AG10803 (cell line): ENCODE measurements at places on chromosomes 11 and 22.

- peak; percentile 58 for DNase-seq
Observed at GRCh38 chr22:42841444-42841843, 15.6 kb downstream of the ARFGAP3 start.

DNA sequence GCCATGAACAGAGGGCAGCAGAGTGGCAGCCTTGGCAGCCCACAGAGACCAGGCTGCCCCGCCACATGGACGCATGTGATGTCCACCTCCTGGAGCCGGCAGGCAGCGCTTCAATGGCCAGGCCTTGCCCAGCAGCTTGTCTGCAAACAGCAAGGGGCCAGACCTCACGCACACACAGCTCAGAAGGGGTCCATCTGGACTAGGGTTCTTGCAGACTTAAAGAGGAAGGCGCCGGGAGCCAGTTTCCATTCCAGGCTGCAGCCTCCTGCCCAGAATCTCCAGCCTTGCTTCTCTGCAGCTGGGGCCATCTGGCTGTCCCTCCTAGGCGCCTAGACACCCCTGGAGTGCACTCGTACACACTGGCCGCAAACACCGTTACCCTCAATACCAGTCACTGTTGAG is 91.9 kb upstream of the TMEM45B start:
- DNase-seq: no peak

DNA sequence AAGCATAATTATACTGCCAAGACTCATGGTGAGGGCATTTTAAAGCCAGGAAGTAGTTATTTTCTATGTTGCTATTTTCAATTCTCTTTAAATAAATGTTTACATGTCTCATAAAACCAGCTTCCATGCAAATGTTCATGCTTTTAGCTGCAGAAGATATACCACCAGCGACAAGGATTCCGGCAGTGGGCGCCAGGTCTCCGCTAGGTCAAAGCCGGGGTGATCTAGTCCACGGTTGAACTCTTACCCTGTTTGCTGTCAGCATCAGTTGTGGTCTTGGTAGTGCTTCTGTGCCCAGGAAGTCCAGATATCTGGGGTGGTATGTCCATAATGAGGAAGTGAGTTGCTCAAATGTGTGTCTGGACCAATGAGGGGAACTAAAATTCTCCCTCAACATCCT is 265.7 kb downstream of the BRD1 start:
- no peak for DNase-seq

GRCh38 chr22:36010882-36011281 is 17.7 kb downstream of the RBFOX2 start:
- peak; percentile 87 for DNase-seq

DNA sequence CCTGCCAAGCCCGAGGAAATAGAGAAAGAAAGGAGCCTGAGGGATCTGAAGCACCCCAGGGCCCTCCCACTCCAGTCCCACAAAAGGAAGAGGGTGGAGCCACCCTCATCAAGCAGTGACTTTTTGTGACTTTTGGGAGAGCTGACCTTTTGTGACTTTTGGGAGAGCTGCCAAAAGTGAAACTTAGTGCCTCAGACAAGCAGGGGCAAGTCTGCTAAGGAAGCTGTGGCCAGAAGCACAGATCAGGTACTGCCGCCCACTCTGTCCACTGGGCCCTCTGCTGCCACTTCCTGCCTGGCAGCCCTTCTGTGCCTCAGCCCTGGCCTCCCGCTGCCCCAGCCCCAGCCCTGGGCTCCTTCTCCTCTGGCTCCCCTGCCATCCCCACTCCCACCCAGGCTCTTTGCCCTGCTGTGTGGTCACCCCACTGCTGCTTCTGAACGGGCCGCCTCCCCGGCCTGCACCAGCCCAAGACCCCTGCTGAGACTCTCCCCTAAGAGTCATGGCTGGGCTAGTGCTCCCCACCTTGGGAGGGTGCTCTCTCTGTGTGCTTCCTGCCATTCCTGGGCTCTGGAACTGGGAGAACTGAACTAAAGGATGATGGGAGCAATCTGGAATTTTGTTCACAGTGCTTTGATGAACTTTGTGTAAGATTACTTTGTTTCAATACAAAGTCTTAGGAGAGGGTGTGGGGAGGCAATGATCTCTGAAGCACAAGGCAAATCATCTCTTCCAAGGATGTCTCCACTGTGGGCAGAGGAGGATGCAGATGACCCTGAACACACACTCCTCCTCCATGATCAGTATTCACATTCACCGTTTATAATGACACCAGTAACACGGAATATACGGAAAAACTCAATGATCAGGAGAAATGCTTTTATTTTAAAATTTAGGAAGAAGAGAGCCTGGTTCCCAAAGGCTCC is at the start of gene APOBEC3H:
Gene APOBEC3H, plus strand, starts transcription at position 147 of the 923 bp plus-strand sequence. CDS start 3,035 bp downstream, outside the sequence.
- no peak for DNase-seq

DNA sequence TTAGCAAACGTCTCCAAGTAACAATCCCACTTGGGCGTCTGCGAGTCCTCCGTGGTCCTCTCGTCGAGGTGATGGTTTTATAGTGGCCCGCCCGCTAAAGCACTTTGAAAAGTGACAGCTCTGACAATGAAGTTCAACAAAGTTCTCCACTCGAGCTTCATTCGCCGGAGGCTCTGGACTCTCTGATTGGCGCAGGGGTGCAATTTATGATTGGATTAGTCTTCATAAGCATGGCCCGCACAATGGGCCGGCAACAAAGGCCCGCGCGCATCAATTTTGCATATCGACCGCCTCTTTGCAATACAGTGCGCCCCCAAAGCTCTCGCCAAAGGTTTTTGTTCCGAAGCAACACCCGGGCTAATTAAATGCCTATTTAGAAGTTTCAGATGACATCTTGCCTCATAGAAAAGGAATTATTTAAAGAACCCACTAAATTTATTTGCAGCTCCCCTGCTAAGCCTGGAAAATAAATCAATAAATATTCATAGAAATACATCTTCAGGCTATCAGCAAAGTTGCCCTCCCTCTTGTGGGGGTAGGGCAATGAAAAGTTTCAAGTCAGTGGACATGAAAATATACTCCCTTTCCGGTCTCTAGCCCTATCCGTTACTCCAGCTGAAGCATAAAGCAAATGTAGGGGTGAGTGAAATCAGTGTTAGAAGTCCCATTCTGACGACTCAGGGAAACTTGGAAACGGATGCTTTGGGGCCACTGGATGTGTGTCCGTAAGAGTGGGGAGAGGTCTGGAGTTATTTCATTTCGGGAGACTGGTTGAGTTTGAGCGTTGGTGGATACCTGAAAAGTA is at the start of gene DBX1:
Gene DBX1, minus strand, starts transcription at position 51 of the 805 bp plus-strand sequence. CDS start 151 bp downstream, outside the sequence.
- no peak for DNase-seq

DNA sequence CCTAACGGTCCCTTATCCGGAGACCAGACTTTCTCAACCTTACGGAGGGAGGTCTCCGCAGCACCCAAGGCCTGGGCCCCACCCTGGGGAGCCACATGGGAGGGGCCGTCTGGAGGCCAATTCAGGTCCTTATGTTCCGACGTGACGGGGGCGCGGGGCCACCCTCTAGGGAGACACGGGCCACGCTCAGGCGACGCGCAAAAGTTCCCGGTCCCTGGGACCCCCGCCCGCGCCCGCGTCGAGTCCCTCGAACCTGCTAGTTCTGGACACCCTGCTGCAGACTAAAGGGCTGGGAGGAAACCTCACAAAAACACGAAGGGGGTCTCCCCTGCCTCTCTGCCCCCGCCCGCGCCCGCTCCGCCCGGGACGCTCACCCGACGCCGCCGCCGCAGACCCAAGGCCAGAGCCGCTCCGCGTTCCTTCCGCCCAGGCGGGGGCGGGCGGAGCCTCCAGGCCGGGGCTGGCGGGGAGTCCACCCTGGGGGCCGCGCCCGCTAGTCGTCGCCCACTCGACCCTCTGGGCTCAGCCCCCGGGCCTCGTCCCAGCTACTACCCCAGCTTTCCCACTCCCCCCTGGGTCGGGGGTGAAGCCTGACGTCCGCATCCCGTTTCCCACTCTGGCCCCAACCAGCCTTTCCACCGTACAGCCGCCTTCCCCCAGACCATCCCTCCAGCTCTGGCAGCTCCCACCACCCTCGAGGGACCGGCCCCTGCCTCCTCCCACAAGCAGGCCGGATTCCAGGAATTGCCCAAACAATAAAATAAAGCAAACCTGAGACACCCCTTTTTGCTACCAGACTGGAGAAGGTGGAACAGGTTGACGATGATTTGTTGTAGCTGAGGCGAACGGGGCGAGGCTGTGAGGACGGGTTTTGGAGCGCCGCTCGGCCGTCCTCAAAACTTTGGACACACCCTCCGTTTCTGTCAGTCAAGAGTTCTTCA is 2.7 kb downstream of the RNH1 start:
- peak; percentile 61 for DNase-seq

- DNase-seq: no peak
Observed at GRCh38 chr11:24234822-24235508, 261.9 kb upstream of the LUZP2 start.

DNA sequence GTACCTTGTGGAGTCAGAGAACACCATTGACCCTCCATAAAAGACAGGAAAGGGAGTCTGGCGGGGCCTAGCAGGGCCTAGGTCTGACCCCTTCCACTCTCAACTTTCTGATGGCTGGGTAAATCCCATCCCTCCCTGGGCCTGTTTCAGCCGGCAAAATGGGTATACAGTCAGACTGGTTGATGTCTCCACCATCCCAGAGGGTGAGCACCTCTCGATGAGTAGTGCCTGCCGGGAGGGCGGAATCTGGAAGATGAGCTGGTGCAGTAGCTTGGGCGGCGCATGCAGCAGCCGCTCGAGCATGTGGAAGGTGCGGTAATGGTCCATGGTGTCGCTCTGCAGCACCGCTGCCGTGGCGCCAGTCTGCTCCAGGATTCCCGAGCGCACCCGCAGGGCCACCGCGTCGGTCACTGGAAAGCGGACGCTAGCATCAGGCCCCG is 528 bp downstream of the FIBP start:
- DNase-seq: peak; percentile 40

GRCh38 chr22:37228106-37229011 is 15.7 kb downstream of the RAC2 start:
- DNase-seq: peak; percentile 39

DNA sequence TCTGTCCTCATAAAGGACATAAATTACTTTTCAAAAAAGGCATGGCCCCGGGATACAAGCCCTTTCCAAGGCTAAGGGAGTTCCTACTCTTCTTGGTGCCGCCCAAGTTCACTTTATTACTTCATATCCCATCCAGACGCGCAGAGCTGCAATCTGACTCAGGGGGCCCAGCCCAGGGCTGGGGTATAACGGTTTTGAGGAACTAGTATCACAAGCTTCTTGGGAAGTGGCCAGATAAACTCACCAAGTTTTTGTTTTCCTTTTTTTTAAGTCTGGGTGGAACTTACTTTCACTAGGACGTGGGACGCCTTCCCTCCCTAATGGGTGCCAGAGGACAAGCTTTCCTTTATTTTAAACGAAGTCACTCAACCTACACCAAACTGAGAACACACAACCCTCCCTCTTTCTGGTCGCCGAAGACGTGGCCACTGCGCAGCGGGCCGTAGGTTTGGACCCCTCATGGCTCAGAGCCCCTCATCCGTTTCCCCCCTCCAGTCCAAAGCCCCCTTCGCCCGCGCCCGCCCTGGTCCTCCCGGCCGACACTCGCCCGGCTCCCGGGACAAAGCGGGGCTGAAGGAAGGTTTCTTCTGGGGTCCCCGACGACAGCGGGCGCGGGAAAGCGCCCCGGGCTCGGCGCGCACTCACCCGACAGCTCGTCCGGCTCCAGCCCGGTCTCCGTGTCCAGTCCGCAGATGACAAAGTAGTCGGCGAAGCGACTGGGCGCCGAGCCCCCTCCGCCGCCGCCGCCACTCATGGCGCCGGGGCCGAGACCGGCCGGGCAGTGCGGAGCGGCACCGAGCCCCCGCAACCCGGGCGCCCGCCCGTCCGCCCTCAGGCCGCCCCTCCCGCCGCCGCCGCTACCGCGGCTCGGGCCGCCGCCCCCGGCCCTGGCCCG is 587 bp downstream of the DENND5A start:
- peak; percentile 80 for DNase-seq

- DNase-seq: no peak
Observed at GRCh38 chr11:27004103-27004502, 10.2 kb downstream of the FIBIN start.

DNA sequence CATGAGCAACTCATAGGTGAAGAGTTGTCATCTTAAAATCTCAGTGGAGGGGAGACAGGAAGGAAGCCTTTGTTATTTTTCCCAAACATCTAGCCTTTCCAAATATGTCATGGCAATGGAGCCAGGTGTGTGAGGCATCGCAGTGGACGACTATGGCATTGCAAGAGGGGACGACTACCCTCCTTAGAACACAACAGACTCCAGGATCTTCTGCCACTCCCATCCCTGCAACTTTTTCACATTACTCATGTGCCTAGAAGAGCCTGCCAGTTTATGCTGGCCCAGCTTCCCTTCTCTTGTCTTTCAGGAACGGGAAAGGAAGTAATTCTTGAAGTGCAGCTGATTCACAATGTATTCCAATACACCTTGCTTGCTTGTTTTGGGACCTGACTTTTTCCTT is 1008.4 kb downstream of the OPCML start:
- no peak for DNase-seq

- DNase-seq: no peak
Observed at GRCh38 chr11:121478895-121479697, 26.3 kb upstream of the SORL1-AS1 start.

GRCh38 chr11:102288725-102289083 is 28.6 kb upstream of the BIRC3 start:
- DNase-seq: no peak

- DNase-seq: no peak
Observed at GRCh38 chr11:64100360-64100759, 64.6 kb downstream of the FLRT1 start.

DNA sequence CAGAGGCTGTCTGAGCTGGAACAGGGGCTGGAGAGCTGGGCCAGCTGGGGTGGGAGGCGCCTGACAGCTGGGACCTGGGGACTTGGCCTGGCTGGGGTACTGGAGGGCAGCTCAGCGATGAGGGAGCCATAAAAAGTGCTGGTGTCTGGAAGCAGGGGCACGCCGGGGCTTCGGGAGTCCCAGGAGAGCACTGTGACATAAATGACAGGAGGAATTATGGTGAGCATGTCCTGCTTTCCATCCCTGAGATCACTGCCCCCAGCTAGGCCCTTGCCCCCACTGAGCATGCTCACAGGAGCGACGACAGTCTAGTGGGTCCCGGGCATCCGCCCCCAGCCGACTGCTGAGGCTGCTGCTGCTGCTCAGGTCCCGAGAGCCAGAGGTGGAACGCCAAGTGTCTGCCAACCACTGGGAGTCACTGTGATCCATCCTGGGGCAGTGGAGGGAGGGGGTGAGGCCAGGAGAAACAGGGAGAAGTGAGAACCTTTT is 6.2 kb downstream of the ROBO4 start:
- DNase-seq: no peak

- DNase-seq: no peak
Observed at GRCh38 chr11:111718436-111718835, 47.8 kb downstream of the PPP2R1B start.

GRCh38 chr22:39148026-39148726 is 4.3 kb downstream of the CBX7 start:
- no peak for DNase-seq
